Muscle of leg (tissue), 16 donors: ENCODE measurements at places on chromosomes 7 and 10. TPM values are rescaled to one million over a fixed set of nuclear protein-coding genes. Genes with fewer than 3 reads are reported as not detected.

The ECHS1 gene
- 143 TPM for polyA plus RNA-seq

The EBF3 gene
- 79.2 TPM for polyA plus RNA-seq

- DNase-seq, result no peak
These were observed 887.4 kb downstream of the REEP3 start for GRCh38 chr10:64408391-64409183.

GRCh38 chr7:70779321-70779720 lies 352.6 kb upstream of the GALNT17 start:
- no peak for DNase-seq

The HTRA1 gene
- polyA plus RNA-seq, result 325 TPM

GRCh38 chr7:101828301-101829020 lies 11.0 kb downstream of the CUX1 start:
- DNase-seq, result no peak

GRCh38 chr10:119940487-119940886 lies 48.0 kb downstream of the SEC23IP start:
- no peak for DNase-seq

- DNase-seq, result no peak
These were observed 171.0 kb downstream of the TRIL start for GRCh38 chr7:28787106-28787505.

DNA sequence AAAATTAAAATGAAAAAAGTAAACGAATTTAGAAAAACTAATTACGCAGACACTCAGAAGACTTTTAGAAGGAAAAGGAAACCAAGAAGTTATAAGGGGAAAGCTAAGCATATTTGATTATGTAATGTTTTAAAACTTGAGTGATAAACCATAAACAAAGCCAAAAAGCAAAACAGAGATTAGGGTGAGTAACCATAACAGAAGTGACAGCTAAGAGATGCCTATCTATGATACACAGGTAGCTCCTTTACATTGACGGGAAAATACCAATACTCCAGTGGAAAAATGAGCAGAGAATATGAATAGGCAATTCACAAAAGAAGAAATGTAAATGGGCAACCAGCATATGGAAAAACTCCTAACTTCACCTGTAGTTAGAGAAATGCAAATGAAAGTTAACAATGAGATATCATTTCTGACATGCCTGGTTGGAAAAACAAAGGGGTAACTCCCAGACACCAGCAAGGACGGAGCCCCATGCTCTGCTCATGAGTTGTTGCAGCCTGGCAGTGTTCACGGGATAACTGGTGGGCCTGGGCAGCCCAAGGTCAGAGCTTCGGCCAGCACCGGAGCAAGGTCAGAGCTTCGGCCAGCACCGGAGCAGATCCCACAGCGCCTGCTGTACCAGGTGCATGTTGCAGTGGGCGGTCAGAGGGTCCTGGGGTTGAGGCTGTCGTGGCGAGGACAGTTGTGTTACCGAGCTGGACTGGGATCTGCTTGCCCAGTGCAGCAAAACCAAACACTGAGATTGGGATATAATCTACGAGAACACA lies 58.9 kb downstream of the ALOX5 start:
- DNase-seq, result no peak

The ANKRD1 gene
- 118 TPM for polyA plus RNA-seq

DNA sequence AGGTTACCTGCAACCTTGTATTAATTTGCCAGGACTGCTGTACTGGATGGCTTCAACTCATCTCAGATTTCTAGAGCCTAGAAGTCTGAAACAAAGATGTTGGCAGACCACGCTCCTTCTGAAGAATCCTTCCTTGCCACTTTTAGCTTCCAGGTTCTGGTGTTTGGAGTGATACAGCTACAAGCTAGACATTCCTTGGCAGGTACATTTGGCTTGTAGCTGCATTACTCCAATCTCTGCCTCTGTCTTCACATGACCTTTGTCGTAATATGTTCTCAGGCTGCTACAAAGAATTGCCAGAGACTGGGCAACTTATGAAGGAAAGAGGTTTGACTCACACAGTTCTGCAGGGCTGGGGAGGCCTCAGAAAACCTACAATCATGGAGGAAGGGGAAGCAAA lies 146.3 kb downstream of the GALNT17 start:
- DNase-seq, result peak; percentile 39

DNA sequence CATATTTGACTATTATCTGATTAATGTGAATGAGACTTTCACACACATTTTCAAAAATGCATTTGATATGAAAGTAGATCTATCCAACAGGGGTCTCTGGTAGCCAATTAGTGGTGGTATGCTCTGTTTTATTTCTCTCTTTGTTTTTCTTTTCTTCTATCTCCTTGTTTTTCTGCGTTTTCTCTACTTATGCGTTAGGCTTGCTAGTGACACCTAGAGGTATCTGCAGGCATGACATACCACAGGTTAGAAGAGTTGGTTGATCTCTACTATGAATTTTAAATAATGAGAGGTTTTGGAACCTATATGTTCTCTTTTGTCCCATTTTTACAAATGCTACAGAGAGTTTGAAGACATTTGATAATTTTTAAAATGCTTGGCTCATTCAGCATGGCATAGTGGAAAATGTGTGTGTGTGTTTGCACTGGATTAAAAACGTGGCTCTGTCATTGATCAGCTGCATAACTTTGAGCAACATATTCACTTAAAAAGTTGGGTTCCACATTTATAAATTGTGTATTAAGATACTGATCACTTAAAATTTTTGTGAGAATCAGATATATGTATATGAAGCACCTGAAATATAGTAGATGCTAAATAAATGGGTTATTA lies 28.1 kb upstream of the PLXDC2 start:
- DNase-seq, result peak; percentile 44

- no peak for DNase-seq
These were observed 88.5 kb downstream of the MICALL2 start for GRCh38 chr7:1370738-1371137.

The DOCK1 gene
- 37.5 TPM for polyA plus RNA-seq

DNA sequence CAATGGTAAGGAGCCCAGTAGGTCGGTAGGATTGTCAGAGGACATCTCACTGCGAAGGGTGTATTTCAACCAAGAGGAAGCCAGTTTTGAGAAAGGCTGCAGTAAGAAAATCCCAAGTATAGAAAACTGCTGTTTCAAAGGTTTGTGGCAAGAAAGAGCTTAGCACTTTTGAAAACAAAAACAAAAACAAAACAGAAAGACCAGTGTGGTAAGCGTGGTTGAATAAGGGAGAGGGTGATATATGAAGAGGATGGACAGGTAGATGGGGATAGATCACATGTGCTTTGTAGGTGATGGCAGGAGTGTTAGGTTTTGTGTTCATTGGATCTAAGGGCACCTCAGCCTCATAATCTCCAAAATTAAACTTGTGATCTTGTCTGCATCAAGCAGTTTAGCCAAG lies 141.6 kb upstream of the WNT16 start:
- no peak for DNase-seq

GRCh38 chr10:119370972-119371703 lies 163.8 kb downstream of the GRK5 start:
- DNase-seq, result peak; percentile 77

The MALRD1 gene
- 0.99 TPM for polyA plus RNA-seq

The CFAP46 gene
- polyA plus RNA-seq, result 1.1 TPM

The TACR2 gene
- 0.16 TPM for polyA plus RNA-seq

- DNase-seq, result no peak
These were observed 167.3 kb downstream of the CREB5 start for GRCh38 chr7:28579571-28579970.

GRCh38 chr7:69953136-69954067 lies 355.1 kb downstream of the AUTS2 start:
- DNase-seq, result peak; percentile 83

DNA sequence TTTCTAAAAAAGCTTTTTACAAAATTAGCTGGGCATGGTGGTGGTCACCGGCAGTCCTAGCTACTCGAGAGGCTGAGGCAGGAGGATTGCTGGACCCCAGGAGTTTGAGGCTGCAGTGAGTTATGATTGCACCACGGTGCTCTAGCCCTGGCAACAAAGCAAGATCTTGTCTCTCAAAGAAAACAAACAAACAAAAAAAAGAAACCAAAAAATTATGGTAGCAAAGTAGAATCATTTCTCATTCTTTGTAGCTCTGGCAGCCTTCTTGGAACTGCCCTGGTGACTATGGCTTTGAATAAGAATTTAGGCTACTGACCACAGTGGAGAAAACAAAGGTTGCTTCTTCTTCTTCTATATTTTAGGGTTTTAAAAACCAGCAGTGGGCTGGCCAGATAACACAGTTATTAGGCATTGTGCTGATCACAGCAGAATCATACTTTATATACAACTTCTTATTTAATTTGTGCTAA lies 41.9 kb upstream of the PRKAR2B start:
- DNase-seq, result no peak

DNA sequence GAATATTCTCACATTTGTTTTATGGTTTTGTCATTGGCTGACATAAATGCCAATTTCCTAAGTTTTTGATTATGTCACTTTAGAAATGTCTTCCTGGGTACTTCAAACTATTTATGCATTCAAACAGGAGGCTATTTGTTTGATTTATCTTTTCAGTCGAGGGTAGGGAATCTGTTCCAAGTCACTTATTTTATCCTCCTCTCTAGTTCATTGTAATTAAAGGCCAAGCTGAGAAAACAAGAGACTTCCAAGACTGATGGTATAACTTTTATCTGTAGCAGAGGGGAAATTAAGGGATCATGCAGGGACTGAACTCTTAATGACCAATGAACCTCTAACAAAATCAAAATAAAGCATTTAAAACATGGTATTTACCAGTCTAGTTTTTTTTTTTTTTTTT lies 968.4 kb downstream of the SORCS3 start:
- DNase-seq, result no peak

GRCh38 chr10:113928830-113929229 lies 74.4 kb downstream of the NHLRC2 start:
- no peak for DNase-seq

The GHRHR gene
- polyA plus RNA-seq, result 0.89 TPM

DNA sequence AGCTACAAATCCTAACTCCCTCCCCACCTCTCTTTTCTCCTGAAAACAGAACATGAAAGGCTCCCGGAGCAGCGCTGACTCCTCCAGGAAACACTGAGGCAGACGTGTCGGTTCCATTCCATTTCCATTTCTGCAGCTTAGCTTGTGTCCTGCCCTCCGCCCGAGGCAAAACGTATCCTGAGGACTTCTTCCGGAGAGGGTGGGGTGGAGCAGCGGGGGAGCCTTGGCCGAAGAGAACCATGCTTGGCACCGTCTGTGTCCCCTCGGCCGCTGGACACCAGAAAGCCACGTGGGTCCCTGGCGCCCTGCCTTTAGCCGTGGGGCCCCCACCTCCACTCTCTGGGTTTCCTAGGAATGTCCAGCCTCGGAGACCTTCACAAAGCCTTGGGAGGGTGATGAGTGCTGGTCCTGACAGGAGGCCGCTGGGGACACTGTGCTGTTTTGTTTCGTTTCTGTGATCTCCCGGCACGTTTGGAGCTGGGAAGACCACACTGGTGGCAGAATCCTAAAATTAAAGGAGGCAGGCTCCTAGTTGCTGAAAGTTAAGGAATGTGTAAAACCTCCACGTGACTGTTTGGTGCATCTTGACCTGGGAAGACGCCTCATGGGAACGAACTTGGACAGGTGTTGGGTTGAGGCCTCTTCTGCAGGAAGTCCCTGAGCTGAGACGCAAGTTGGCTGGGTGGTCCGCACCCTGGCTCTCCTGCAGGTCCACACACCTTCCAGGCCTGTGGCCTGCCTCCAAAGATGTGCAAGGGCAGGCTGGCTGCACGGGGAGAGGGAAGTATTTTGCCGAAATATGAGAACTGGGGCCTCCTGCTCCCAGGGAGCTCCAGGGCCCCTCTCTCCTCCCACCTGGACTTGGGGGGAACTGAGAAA lies 30.4 kb downstream of the PFKFB3 start:
- DNase-seq, result peak; percentile 29

- DNase-seq, result no peak
These were observed 221.4 kb downstream of the BICC1 start for GRCh38 chr10:58734116-58734515.

DNA sequence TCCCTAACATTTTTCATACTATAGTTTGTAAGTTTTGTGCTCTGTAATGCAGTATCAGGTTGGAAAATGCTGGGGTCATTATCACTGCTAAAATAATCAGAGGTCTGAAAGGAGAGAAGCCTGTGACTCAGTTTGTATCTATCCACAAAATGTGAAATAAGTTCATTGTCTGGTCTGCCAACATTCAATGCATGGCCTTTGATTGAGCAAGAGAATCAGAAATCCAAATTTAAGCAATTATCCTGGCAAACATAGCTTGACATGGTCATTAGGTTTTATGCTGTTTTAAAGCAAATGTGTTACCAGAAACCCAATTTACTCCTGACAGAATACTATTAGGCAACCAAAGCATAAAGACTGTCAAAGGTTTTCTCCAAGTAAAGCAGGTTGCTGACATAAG lies 709.7 kb upstream of the SEMA3D start:
- no peak for DNase-seq

- no peak for DNase-seq
These were observed 22.6 kb downstream of the TES start for GRCh38 chr7:116232920-116233319.

DNA sequence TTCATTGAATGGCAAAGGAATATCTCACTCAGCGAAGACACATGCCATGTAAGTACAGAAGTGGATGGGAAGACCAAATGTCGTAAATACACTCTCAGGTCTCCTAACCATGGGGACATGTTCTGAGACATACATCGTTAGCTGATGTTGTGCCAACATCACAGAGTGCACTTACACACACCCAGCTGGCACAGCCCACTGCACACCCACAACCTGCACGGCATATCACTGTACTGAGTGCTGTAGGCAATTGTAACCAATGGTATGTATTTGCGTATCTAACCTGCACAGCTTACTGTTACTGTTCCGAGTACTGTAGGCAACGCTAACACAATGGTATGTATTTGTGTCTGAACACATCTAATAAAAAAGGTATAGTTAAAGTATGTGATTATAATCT lies 550.4 kb downstream of the PTPRN2 start:
- no peak for DNase-seq

The RP9 gene
- 25.6 TPM for polyA plus RNA-seq

- no peak for DNase-seq
These were observed 218.4 kb upstream of the KCND2 start for GRCh38 chr7:120054376-120055100.

The FAM25G gene
- polyA plus RNA-seq, result not detected

GRCh38 chr7:36686499-36686898 lies 37.8 kb downstream of the AOAH start:
- DNase-seq, result no peak

The SPDYE2 gene
- polyA plus RNA-seq, result 13.6 TPM

The NODAL gene
- polyA plus RNA-seq, result 0.33 TPM

DNA sequence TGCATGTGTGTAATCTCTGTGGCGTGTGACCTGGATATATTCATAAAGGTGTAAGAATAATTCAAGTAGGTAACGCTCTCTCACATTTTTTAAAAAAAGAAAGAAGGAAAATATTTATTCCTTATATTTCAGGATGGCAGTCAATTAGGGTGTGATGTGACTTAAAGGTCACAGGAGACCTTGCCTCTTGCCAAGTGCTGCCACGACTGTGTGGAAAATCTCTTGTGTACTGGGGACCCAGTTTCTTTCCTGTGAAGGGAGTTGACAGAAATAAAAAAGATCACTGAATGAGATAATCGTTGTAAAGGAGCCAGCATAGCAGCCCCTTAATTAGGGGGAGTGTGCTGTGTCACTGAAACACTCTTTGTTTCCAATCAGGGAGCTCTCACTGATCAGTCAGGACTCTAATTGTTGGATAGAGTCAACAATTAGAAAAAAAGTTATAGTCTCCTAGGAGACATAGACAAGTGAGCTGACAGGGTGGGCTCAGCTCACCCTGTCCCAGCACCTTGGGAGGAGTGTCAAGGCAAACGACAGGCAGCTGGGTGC lies 31.1 kb downstream of the PTPRE start:
- DNase-seq, result no peak

The SLC26A4 gene
- polyA plus RNA-seq, result 0.55 TPM
